ENCODE measurements at places on chromosomes 12 and 14.

- no peak for DNase-seq
These were observed 244.8 kb downstream of the TMTC2 start for GRCh38 chr12:82931349-82932116.

DNA sequence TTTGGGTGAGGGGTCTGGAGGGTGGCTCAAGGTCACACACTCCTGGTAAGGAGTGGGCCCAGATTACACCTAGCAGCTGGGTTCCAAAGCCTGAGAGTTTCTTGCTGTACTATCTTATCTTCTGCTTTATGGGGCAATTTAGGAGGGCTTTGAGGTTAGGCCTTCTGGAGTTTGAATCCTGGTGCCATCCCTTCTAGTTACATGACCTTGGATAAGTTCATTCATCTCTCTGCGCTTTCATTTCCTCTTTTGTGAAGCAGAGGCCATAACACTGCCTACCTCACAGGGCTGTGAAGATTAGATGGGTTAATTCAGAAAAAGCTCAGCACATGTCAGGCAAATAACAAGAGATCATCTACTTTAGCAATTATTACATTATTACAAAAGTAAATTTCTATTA is 7.4 kb upstream of the KRT77 start:
- no peak for DNase-seq

GRCh38 chr14:76938092-76938500 is 90.4 kb downstream of the IRF2BPL start:
- DNase-seq = no peak

GRCh38 chr12:24952389-24952788 is 3.5 kb upstream of the BCAT1 start:
- no peak for DNase-seq

DNA sequence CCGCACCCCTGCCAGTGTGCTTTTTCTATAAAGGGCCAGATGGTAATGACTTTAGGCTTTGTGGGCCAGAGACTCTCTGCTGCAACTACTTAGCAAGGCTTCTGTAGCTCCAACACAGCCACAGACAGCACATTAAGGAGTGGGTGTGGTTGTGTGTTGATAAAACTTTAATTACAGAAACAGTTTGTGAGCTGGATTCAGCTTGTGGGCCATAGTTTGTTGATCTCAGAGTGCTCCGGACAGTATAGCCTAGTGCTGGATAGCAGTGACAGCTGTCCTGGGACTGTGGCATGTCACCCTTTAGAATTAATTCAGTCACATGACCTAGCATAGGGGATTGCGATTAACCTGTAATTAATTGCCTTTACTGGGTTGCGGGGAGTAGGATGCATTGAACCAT is 109.7 kb downstream of the ZNF664 start:
- DNase-seq = no peak

DNA sequence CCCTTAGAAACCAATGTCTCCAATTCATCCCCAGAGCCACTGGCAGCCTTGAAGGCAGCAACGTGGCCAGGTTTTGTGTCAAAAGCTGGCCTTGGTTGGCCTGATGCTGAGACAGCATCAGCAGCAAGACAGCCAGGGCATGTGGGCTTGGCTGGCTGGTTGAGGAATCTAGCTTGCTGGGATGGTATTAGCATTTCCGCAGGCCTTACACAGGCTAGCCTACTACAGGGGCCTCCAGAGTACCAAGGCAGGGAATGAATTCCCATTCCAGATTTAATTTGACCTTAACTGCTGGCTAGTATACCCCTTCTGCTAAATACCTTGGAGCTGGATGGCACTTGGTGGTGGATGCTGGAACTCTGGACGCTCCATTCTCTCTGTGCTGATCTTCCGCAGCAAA is 15.8 kb downstream of the NGDN start:
- no peak for DNase-seq

All from HCT116 (cell line).